ENCODE measurements at places on chromosomes 2 and 18.
A peak's percentile ranks its signal among the peaks of the same experiment; 100 is the strongest.

- no peak for DNase-seq
Observed at GRCh38 chr2:86029873-86030272, 75.8 kb downstream of the POLR1A start.

- no peak for DNase-seq
Observed at GRCh38 chr2:109222825-109223471, 93.9 kb downstream of the SH3RF3 start.

- DNase-seq, result no peak
Observed at GRCh38 chr18:73258375-73259087, 390.7 kb upstream of the NETO1 start.

- DNase-seq, result no peak
Observed at GRCh38 chr2:174383796-174384195, 11.7 kb upstream of the SCRN3 start.

GRCh38 chr2:224722770-224723169 lies 6.6 kb upstream of the CCDC195 start:
- no peak for DNase-seq

DNA sequence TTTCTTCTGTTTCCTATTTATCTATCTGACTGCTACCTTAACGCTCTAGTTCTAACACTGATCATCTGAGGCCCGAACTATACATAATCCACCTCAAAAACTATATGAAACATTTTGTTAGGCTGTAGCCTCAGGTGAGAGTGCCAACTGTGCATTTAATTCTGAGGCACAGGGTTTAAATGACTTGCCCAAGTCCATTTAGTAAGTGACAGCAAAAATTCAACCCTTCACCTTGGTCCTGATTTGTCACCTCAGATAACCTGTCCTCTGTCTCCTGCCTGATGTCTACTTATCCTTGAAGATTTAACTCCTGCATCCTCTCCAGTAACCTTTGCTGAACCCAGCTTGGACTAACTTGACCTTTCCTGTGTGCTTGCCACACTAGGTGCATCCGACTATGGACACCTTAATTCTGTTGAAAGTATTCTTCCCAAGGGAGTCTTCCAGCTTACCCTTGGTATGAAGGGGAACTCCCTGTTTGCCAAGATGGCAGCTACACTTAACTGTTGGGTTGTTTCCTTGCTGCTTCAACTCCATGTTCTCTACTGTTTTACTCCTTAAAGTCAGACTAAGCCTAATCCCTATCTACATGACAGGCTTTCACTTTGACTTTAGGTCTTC lies 23.5 kb downstream of the CD302 start:
- DNase-seq, result no peak

GRCh38 chr18:23189099-23189498 lies 53.8 kb downstream of the CABLES1 start:
- DNase-seq, result no peak

DNA sequence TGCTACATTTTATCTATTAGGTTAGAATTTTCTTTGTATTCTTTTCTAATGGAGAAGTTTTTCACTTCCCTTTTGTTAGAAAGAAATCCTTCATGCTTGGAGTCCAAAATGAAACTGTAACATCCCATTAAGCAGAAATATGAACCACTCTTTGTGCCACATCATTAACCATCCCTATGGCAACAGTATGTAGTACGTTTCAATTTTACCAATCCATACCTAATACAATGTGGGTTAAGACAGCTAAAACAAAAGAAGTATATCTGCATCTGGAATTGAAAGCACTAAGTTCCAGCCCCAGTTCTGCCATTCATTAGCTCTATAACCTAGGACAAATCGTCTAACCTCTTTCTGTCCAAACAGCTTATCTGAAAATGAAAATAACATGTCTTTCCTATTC lies 409.2 kb upstream of the SPHKAP start:
- DNase-seq, result no peak

DNA sequence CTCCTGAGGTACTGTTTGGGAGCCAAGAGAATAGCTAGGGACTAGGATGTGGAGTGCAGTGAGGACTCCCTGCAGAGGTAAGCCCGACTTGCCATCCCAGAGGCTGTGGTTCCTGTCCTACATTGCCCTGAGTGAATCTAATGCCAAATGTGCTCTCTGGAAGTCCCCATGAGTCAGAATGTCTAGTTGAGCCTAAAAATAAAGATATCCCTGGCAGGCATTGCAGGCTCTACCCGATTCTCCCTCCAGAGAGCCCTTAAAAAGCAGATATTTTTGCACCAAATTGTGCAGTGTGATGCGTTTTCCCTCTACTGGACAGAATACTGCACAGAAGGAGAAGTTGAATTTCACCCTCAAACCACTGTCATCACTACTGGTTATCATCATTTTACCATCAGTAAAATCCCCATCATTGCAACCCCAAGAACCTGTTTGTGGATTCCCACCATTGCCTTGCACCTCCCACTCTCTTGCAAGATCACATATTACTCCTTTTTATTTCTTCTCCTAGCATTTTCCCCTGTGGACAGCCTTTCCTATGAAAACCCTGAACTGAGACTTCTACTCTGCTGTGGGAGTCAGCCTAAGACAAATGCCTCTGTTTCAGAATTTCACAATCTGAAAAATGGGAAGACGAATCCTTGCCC lies 98.0 kb downstream of the MARCHF4 start:
- no peak for DNase-seq

DNA sequence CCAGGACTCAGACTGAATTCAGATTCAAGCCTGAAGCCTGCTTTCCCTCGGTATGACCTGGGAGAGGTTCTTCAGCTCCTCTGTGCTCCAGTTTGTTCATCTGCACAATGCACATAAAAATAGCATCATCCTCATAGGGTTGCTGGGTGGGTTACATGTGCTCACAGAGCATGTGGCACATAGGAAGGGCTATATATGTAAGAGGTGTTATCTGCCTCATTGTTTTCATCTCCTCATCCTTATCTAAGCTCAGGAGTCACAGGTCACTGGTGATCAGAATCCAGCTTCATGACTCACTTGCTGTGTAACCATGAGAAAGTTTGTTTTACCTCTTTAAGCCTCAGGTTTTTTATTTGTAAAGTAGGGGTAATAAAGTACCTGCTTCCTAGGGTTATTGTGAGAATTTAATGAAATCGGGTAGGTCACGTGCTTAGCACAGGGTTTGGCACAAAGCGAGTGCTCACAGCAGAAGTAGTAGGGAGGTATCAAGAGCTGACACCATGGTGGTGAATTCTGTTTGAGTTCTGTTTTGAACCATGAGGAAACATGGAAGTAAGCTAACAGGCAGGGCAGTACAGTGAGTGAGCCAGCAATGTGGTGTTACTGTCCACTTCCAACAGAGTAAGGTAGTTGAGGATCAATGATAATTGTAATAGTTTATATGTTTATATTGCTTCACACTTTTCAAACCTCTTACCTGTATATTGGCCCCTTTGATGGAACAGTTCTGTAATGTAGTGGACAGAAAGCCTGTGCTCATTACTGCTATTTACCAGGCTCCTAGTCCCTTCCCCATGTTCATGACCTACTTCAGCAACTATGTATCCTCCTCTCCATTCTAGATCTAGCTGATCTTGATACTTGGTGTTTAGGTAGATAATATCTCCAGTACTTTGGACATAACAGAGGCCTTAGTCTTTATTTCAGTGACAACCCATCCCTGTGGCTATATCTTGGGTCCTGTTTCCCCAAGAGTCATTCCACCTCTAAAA lies 141.4 kb upstream of the LTBP1 start:
- no peak for DNase-seq

GRCh38 chr2:41937464-41937906 lies 110.3 kb upstream of the PKDCC start:
- peak; percentile 44 for DNase-seq

GRCh38 chr2:11901351-11902069 lies 155.1 kb downstream of the LPIN1 start:
- no peak for DNase-seq

DNA sequence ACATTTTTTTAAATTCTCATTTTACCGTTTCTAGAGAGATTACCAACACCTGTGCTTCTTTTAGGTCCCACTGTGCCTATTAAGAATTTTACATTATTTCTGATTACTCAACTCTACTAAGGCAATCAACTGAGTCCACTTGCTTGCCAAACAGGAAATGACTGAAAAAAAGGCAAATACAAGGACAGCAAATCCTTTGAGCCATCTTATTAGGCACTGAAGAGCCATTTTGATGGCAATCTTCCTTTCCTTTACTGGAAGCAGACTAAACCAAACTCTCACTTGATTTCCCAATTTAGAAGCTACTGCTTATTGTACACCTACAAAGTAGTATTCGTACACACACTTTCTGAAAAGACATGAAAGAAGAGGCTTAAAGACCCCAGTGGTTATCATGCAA lies 121.4 kb upstream of the COL3A1 start:
- DNase-seq, result no peak

DNA sequence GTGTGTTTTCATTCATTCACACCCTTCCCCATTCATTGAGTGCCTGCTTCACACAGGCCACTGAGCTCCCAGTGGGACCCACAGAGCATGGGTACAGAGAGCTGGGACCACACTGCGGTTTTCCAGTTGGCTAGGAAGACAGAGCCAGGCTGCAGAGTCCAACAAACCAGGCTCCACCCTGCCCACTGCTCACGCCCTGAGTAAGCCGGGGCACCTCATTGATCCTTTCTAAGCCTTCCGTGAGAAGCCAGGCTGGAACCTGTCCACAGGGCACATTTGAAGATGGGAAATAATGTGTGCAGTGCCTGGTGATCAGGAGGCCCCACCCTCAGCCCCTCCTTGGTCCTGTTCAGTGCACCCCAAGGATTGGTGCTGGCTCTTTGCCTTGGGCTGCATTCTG lies 13.5 kb downstream of the KCNIP3 start:
- no peak for DNase-seq

- DNase-seq, result peak; percentile 94
Observed at GRCh38 chr2:64613276-64613675, 40.4 kb downstream of the SERTAD2 start.

- no peak for DNase-seq
Observed at GRCh38 chr2:74587664-74588277, 33.3 kb downstream of the DOK1 start.

DNA sequence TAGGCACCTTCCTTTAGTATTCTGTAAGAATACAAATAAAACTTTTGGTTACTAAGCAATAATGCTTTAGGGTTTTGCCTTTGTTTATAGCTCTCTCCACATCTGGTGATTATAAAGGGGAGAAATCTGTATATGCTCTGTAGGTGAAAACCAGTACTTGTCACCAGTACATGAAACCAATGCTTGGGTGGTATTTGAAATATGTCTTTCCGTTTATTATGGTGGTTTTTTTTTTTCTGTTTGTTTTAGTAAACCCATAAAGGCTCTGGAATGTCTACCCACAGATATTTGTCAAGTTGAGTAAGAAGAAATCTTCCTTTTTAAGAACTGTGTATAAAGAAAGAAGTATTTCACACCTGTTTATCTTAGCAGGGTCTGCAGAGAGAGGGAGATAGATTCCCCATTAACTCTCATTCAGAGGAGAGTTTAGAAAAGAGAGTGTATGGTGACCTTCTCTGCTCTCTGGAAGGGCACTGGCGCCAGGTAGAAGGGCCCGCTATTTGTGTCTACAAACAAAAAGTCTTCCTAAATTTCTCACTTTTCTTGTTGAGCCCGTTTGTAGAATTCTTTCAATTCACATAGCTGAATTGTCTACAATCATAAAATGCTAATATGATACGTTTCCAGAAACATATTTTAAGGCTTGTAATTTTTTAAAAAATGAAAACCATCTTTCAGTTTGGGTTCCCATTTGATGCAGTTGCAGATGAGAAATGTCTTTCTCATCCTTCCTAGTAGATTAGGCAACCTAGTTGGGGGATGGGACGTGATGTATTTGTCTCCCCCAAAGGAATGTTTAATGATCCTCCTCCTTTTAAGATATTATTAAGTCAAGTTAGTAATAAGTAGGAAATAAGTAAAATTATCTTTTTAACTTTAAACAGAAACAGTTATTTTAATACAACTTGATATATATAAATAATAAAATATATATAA lies 33.9 kb downstream of the MAP3K20 start:
- peak; percentile 84 for DNase-seq

DNA sequence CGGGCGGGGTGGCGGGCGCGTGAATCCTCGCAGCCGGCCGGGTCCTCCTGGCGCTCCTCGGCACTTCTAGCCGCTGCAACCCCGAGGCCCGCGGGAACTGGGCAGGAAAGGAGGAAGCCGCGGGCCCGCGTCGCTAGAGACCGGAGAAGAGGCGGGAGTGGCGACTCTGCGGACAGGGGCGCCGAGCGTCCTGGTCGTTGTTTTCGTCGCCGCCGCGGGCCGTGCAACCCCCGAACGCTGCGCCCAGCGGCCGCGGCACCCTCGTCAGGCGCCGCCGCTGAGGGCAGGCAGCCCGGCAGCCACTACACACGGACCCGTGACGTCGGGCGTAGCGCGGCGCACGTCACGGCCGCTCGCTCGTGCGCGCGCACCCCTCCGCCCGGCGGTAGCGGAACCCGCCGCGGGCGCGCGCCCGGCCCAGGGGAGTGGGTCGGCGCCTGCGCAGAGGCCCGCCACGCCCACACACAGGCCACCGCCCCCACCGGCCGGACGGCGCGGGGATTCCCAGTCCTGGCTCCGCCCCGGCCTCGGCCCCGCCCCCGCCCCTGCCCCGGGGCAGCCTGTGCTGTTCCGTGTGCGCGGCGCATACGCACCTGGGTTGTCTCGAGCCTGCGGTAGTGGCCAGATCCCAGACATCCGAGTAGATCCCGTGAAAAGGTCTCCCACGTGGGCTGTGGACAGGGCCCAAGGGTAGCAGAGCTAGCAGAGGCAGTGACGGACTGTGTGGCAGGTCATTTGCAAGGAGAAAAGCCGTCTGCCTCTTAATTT lies at the start of gene MAP3K2:
Gene MAP3K2, minus strand, starts transcription at position 321 of the 768 bp plus-strand sequence. CDS start 44,846 bp downstream, outside the sequence.
- DNase-seq, result peak; percentile 86

- DNase-seq, result no peak
Observed at GRCh38 chr18:65326805-65327204, 424.0 kb upstream of the CDH7 start.

- no peak for DNase-seq
Observed at GRCh38 chr2:210303498-210303897, 11.5 kb downstream of the MYL1 start.
